ENCODE measurements at places on chromosomes 3 and 15.

DNA sequence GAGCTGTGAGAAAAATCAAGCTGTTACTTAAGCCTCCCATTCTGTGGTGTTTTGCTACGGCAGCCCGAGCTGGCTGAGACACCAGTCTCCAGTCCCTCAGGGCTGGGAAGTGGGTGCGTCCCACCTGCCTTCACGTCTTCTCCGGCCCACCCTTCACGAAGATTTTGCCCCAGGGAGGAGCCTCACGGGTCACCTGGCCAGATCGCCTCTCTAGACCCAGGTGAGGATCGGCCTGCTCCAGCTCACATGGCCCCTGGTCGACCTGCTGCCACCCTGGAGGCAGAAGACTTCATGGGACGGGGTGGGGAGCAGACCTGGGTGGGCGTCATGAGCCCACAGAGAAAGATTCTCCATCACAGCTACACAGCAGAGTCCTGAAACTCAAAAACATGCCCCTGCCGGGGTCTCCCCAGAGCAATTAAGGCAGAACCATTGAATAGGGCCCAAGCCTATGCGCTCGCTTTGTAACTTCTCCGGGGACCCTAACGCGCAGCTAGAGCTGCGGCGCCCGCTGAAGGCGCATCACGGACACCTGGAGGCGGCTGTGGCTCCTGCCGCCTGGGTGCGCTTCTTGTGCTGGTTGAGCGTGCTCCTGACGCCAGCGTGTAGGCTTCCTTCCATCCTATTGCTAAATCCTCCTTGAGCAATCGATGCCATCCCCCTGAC, 92.6 kb upstream of the ALDH1A3 start:
- no peak for DNase-seq

DNA sequence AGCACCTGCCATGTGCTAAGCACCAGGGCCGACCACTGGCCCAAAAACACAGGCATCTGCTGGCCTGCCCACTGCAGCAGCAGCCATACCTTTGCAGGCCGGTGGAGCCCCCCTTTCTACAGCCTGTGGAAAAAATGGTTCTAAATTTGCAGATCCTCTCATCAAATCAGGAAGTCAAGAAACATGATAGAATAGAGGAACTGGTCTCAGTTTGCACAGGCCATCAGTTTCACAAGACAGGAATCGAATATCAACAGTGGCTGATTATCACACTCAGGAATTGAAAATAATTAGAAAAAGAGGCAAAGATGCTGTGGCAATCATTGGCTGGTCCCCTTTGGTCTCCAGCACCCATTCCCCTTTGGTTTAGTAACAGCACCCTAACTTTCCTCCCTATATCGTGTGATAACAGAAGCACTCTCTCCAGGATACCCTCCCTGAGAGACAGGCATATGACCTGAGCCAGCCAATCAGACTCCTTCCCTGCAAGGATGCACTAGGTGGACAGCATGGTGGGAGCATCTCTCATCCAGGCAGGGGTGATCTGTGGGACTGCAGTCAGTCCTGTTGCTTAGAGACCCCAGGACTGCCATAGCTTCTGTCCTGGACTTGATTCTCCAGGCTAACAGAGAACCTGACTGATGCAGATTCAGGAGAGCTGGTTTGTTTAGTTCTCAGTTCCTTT, 3.5 kb upstream of the PAK6 start:
- DNase-seq: no peak

- DNase-seq: no peak
Observed at GRCh38 chr3:170953736-170954135, 45.3 kb upstream of the EIF5A2 start.

DNA sequence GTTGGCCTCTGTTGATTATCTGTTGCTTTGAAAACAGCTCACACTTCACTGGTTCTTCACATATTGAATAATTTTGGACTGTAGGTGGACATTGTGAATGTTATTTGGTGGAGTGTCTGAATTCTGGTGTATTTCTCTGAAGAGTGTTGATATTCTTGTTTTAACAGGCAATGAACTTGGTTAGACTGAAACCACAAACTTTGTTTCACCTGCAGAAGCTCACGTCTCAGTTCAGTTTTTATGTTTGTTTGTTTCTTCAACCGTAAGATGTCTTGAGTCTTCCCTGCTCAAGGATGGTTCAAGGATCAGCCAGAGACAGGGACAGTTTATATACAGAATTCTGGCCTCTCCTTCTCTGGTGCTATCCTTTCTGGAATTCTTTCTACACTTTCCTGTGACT, 43.6 kb downstream of the C3orf20 start:
- DNase-seq: no peak

DNA sequence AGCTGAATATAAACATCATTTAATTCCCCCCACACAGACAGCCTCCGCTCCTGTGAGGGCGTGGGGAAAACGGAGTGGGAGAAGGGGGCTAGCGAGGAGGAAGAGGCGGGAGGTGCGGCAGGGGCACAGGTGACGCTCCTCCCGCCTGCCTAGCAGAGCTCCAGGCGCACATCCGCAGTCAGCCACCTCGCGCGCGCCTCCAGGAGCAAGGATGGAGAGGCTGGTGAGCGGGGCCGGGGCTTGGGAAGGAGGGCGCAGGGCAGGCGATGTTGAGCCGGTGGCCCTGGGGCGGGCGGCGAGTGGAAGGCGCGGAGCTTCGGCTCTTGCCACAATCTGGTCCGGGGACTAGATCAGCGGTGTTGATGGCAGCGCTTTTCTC, at the start of gene CD200:
TSS of gene CD200 (plus strand) at position 155 of the 379 bp plus-strand sequence. CDS start at position 212, 57 bp downstream.
- peak; percentile 45 for DNase-seq

DNA sequence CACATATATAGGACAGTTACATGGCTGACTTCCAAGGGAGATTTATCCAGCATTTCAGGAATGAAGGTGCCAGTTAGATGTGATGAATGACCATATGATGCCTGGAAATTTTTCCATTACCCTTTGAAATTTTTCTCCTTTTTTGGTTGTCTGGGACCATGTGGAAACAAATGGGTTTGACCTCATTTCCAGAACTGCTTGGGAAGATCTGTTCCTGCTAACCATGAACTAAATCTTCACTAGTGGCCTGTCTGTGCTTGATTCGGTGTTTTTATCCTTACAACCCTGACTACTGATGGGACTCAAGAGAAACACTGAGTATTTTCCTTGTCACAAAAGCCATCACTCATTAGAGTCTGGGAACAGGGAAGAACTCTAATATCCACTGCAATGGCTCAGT, 409.4 kb downstream of the PDCD6IP start:
- DNase-seq: peak; percentile 69

- DNase-seq: no peak
Observed at GRCh38 chr15:94924971-94925598, 693.7 kb downstream of the MCTP2 start.

DNA sequence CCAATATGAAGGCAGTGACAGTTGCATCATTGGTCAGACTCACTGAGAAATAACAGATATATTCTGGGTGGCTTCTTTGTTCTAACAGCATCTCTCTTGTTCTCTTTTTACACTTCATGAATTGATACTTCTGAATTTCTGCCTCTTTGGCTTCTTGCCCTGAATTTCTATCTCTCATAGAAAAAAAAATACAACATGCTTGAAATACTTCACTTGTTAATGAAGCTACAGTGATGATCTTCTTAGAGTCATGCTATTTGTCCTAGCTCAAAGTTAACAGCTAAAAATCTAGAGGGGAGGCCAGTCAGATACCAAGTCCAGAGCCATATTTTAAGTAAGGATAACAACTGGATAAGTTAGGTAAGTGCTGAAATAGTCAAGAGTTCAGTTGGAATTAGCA, 597.2 kb upstream of the AGTR1 start:
- DNase-seq: no peak
